ENCODE measurements at places on chromosomes 12 and 14.
A peak's percentile ranks its signal among the peaks of the same experiment; 100 is the strongest.

DNA sequence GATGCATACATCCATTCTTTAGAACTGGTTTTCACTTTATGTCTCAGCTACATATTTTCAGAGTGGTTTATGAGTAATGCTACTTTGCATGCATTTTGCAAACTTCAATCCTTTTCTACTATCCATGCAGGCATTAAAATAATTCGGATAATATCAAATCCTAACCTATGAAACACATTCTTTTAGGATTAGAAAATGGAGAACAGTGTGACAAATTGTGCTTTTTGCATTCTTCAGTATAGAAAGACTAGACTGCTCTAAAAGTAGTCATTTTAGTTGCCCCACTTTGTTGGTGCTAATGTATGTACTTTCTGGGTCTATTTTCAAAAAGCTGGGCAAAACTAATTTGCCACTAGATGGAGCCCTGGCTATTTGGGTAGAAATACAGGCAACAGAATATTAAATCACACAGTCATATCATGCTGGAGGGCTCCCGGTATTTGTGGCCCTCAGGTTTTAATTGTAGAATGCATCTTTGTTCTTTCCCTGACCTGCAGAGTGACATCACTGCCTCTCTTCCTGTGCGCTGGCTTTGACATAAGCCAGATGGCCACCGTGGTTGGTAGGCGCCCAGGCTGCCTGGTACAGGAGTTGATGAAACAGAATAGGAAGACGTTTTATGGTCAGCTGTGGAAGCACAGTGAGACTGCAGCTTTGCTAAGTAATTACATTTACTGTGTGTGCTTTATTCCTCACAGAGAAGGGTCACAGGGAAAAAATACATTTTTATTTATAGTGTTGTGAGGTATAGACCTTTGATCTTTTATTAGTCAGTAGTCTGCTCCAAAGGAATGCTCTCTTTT lies 28.1 kb downstream of the MSRB3 start:
- DNase-seq, result peak; percentile 76

DNA sequence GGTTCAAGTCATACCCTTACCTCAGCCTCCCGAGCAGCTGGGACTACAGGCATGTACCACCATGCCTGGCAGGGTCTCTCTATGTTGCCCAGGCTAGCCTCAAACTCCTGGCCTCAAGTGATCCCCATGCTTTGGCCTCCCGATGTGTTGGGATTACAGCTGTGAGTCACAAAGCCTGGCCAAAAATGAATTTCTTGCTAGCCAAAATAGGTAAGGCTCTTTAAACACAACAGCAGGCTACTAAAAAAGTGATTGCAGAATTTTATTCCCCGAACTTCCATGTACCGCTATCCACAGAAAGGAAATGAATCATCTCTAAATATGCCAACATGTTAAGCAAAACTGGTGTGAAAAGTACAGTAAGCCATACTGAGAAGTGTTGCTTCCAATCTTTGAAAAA lies 50.6 kb downstream of the WDHD1 start:
- DNase-seq, result peak; percentile 86

- no peak for DNase-seq
Observed at GRCh38 chr12:43057566-43057965, 468.0 kb upstream of the PRICKLE1 start.

DNA sequence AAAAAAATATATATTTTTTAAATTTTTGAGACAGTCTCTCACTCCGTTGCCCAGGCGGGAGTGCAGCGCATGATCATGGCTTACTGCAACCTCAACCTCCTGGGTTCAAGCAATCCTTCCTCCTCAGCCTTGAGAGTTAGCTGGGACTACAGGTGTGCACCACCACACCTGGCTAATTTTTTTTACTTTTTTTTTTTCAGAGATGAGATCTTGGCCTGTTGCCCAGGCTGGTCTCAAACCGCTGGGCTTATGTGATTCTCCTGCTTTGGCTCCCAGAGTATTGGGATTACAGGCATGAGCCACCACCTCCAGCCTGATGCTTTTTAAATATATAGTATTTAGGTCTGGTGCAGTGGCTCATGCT lies 24.5 kb downstream of the MDM2 start:
- DNase-seq, result no peak

- peak; percentile 57 for DNase-seq
Observed at GRCh38 chr12:126663304-126664094, 1598.3 kb downstream of the AACS start.

GRCh38 chr12:25155022-25155576 lies 39.9 kb downstream of the DNAI7 start:
- DNase-seq, result peak; percentile 53

- peak; percentile 61 for DNase-seq
Observed at GRCh38 chr12:31238764-31239387, 87.1 kb downstream of the SINHCAF start.

DNA sequence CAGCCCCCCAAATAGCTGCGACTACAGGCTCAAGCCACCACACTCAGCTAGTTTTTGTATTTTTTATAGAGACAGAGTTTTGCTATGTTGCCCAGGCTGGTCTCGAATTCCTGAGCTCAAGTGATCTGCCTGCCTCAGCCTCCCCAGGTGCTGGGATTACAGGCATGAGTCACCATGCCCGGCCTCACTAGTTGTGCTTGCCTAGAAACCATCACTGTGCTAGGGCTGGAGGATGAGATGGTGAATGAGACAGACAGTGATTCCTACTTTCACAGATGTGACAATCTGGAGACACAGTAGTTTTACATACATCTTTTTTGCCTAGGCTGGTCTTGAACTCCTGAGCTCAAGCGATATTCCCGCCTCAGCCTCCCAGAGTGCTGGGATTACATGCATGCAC lies 7.5 kb upstream of the MSI1 start:
- DNase-seq, result no peak

DNA sequence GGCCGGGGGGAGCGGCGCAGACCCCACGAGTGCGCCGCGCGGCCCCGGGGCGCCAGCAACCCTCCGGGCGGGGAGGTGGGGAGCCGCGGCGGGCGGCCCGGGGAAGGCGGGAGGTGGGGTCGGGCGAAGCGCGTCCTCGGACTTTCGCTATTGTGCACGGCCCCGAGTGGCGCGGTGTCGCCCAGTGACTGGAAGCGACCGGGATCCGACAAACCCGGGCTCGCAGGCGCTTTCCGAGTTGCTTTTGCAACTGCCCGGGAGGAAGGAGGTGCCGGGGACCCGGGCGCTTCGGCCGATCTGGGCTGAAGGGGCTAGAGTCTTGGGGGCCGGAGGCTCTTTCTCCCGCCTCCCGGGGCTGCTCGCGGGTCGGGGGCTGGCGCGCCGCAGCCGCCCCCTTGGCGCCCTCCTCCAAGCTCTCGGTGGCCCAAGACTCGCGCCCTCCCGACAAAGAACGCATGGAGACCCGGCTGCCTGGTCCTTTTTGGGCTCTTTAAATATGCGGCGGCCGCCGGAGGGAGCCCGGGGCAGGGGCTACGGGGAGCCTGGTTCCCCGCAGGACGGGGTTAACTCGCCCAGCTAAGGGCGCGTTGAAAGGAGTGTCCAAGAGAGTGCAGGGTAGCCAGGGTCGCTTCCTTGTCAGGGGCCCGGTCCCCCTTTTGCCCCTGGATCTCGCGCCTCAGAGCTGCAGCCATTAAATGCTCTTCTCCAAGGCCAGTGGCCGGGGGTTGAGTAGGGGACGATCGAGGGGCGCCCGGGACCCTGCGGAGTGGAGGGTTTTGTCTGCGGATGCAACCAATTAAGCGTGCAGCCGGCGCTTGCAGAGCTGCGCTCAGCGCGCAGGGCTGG lies 1.4 kb downstream of the HMGA2 start:
- no peak for DNase-seq

DNA sequence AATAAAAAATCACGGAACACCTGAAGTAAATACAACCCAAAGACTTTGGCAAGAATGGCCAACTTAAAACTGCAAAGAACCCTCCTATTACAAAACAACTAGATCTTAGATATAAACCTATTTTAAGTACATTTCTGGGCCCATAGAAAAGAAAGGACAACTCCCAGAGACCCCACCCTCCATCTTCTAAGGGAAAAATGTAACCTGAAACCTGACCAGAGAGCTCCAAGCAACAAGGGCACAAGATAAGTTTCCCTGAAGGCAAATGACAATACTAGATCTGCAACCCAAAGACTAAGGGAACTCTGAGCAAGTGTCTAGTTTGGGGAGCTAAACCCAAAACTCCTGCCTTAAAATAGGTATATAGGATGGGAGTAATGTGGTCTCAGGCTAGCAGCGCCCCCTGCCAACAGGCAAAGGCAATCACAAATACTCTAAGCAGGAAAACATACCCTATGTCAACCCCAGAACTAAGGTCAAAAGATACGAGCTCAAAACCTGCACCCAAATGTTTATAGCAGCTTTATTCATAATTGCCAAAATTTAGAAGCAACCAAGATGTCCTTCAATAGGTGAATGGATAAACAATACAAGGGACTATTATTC lies 218.9 kb downstream of the ITPR2 start:
- DNase-seq, result peak; percentile 56

GRCh38 chr12:68080577-68080976 lies 79.0 kb downstream of the IFNG start:
- no peak for DNase-seq

GRCh38 chr12:95102916-95103671 lies 29.7 kb upstream of the NR2C1 start:
- DNase-seq, result peak; percentile 33

GRCh38 chr14:34628681-34629135 lies 1.2 kb downstream of the SNX6 start:
- DNase-seq, result no peak

- DNase-seq, result no peak
Observed at GRCh38 chr12:74489543-74489942, 48.1 kb upstream of the ATXN7L3B start.

- DNase-seq, result no peak
Observed at GRCh38 chr12:46934374-46935111, 108.7 kb upstream of the SLC38A4 start.
